Occipital lobe (tissue), 3 donors: ENCODE measurements at places on chromosomes 13 and 19. TPM values are rescaled to one million over a fixed set of nuclear protein-coding genes. Genes with fewer than 3 reads are reported as not detected.

- DNase-seq = no peak
Observed at GRCh38 chr19:4083677-4084546, 17.2 kb upstream of the ZBTB7A start.

GRCh38 chr19:19627621-19628500 is at the start of gene LPAR2:
Gene LPAR2 (minus strand): TSS chr19:19628220. CDS start chr19:19627275, 945 bp downstream.
- DNase-seq = no peak

DNA sequence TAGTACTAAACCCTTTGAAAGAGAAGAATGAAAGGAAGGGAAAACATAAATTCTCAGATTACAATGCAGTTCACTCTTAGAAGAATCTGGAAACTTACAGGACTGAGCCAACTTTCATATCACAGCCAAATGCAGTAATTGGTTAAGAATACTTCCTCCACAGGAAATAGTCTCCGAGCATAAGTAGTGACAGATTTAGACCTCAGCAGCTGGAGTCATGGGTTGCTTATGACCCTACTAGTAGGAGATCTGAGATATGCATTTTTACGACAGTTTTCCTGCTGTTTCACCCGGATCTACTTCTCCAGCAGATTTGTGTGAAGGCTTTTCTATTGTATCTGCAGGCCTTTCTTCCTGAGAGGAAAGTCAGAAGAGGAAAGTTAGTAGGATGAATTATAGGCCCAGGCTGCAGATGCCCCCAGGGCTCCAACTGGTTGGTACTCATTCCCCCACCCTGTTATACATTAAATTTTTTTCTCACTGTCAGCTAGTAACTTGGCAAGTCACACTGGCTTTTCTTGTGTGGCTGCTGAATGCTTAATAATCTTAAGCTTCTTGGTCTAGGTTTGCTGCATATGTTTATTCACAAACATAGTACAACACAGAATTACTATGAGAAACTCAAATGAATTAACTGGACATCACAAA is 1241.5 kb upstream of the MIR17HG start:
- no peak for DNase-seq

- no peak for DNase-seq
Observed at GRCh38 chr19:6378486-6378885, 2.8 kb upstream of the PSPN start.

- no peak for DNase-seq
Observed at GRCh38 chr19:39479916-39480315, 722 bp upstream of the TIMM50 start.

GRCh38 chr19:44839276-44839675 is 6.8 kb upstream of the NECTIN2 start:
- no peak for DNase-seq

DNA sequence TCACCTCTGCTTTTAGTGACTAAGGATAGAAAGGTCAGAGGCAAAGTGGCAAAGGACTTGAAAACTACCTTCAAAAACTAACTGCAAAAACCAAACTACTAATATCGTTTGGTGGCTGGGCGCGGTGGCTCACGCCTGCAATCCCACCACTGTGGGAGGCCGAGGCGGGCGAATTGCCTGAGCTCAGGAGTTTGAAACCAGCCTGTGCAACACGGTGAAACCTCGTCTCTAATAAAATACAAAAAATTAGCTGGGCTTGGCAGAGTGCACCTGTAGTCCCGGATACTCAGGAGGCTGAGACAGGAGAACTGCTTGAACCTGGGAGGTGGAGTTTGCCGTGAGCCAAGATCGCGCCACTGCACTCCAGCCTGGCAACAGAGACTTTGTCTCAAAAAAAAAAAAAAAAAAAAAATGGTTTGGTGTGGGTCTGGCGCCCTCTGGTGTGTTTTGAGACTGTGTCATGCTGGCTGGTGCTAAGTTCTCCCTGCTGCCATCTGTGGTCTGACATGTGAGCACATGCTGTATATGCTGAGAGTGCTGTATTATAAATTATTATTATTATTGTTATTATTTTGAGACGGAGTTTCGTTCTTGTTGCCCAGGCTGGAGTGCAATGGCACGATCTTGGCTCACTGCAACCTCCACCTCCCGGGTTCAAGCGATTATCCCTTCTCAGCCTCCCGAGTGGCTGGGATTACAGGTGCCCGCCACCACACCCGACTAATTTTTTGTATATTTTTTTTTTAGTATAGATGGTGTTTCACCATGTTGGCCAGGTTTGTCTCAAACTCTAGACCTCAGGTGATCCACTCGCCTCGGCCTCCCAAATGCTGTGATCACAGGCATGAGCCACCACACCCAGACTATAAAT is 36.0 kb upstream of the RNF17 start:
- DNase-seq = peak; percentile 51

- no peak for DNase-seq
Observed at GRCh38 chr13:102913914-102914313, 68.1 kb downstream of the ERCC5 start.

DNA sequence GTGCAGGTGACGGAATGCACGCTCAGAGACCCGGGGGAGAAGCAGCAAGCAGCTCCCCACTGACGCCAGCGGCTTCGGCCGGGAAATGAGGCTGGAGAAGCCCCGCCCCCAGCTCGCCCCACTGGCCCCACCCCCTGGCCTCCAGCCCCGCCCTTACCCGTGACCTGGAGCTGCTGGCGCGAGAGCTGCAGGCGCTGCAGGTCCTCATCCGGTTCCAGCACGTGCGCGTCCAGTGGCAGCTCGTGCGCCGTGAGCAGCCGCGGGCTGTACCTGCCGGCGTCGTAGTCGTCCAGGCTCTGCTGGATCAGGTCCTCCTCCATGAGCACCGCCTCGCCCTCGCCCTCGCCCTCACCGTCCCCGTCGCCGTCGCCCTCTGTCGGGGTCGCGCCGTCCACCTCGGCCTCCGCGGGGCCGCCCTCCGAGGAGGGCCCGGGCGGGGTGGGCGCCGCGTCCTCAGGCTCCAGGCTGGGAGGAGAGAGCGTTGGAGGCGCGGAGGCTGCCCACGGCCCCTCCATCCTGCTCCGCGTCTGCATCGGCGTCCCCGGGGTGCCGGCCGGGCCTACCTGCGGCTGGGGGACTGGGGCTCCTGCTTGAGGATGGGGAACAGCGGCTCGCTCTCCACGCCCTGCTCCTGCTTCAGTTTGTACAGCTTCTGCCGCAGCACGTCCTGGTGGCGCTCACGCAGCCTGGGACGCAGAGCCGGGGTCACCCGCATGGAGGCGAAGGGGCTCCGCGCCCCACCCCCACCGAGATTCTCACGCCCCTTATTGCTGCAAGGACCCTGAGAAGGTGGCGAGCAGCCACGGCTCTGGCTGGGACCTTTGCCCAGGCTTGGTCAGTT is 6.4 kb upstream of the TBXA2R start:
- no peak for DNase-seq

DNA sequence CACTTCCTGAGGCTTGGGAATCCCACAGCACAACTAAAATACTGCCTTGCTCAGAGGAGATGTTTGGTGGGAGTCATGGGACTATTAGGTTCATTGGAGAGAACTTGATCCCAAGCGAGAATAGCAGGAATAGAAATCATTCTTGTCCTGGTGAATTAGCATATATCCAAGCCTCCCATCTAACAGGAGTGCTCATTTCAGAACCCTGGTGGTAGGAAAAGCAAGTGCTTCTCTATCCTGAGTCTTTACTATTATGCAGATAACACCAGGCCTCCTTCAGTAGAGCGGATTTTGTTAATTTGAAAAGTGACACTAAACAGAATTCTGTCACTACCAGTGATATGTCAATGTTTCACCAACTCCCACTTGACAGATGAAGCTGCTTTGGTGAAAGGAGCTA is 199.5 kb downstream of the ATP8A2 start:
- DNase-seq = no peak

GRCh38 chr13:90696656-90697055 is 650.8 kb upstream of the MIR17HG start:
- no peak for DNase-seq

The GADD45GIP1 gene
- total RNA-seq = 13.3 TPM

The GRIN3B gene
- total RNA-seq = not detected
